Bone marrow (tissue), 2 donors: ENCODE measurements at places on chromosomes 2 and 18.

GRCh38 chr2:190180313-190181122 is 118.0 kb upstream of the MSTN start:
- no peak for DNase-seq

GRCh38 chr18:54382733-54383252 is 25.1 kb downstream of the C18orf54 start:
- no peak for DNase-seq

DNA sequence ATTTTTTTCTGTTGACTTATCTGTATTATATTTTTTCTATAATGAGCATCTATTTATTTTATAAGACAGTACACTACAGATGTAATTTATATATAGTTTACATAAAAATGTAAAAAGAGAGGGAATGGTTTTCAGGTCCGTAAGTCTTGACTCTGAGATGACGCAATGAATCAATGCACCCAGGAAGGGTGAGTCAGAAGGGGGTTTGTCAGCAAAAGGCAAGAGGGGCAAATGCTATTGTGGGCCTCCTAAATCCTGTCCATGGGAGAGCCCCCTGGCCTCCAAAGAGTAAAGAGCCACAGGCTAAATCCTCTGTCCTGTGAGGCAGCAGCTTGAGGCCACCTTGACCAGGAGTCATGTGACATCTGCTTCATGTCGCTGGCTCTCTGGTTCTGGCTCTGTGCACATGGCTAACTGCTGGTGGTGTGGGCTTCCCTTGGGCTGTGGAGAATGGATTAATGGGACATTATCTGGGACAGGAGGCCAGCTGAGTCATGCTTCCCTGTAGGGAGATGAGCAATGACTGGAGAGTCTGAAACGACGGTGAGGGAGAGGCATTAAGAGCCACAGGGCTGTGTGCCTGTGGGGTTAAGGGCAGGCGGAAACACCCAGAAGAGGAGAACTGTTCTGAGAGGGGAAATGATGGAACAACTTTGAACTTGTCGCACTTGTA is 22.8 kb upstream of the ASB18 start:
- no peak for DNase-seq

GRCh38 chr2:236308855-236309668 is 44.9 kb upstream of the ASB18 start:
- DNase-seq, result no peak

DNA sequence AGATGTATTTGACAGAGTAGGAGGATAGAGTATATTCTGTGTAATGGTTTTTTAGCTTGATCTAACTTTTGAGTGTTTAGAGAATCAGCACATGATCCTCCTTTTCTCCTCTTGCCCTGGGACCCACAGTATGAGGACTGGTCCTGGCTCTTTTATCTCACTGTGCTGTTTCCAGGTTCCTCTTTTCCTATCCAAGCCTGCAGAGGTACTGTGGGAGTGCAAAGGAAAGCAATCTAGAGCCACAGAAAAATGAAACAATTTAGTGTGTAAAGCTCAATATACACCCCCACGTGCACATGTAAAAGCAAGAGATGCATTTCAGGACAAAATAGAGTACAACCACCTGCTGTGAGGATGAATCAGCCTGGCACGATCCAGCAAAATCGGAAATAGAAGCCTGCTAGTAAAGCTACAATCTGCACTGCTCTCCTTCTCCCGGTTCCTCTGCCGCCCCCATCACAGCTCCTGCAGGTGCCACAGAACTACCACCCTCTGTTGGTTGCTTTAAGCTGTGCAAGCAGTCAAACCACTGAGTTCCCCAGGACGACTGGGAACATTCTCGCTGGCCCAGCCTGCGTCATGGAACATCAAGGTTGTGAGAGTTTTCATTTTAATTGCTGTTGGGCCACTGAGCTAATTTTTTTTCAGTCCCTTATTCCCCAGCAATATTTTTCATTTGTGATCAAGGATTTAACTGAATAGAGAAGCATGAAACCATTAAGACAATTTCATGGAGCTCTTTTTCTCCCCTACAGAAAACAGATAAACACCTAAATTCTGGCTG is 47.8 kb upstream of the MAPRE3 start:
- DNase-seq, result no peak

- no peak for DNase-seq
These were observed 18.8 kb upstream of the SH3RF3 start for GRCh38 chr2:109110170-109110569.

DNA sequence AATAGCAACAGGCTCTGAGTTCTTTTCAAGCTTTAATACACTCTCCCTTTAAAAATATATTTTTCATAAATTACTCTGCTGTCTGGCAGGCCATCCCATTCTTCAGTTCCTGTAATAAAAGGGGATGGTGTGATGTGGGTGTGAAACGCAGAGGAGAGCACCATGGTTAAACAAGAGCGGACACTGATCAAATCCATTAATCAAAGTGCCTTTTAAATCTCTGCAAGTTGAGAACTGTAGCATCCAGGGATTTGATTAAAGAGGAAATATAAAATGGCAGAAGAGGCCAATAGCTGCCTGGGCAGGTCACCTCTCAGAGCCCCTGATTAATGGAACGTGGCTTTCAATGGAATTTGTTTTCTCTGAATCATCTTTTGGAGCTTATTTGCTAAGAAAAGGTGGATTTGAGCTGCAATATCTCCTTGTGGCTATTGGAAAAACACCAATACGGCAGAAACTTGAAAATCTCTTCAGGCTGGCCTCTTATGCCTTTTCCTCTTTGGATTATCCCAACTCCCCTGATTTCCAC is 96.9 kb downstream of the ACTR3 start:
- DNase-seq, result no peak

- no peak for DNase-seq
These were observed 173.7 kb downstream of the CELF4 start for GRCh38 chr18:37391698-37392548.

GRCh38 chr2:67255933-67256615 is 141.1 kb upstream of the ETAA1 start:
- DNase-seq, result no peak

- no peak for DNase-seq
These were observed 402.7 kb downstream of the LRP1B start for GRCh38 chr2:141728142-141728541.

DNA sequence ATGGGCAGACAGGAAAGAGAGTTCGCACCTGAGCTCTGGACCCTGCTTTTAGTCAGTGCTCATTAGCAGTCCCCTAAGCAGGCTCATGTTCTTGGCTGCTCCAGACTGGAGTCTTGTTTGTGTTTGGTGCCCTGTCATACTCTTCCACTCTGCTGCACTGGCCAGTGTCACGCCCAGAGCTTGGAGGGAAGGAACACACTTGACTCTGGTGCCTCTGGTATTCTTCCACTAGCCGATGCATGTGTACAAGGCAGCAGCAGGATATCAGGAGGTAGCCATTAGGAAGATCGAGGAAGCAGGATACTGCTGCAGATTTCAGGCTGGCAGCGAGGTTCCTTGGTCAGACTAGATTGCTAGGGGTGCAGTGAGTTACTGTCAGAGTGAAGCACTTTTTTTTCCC is 81.4 kb upstream of the B3GNT2 start:
- no peak for DNase-seq

- no peak for DNase-seq
These were observed 3.2 kb downstream of the RPL37A start for GRCh38 chr2:216501854-216502253.

DNA sequence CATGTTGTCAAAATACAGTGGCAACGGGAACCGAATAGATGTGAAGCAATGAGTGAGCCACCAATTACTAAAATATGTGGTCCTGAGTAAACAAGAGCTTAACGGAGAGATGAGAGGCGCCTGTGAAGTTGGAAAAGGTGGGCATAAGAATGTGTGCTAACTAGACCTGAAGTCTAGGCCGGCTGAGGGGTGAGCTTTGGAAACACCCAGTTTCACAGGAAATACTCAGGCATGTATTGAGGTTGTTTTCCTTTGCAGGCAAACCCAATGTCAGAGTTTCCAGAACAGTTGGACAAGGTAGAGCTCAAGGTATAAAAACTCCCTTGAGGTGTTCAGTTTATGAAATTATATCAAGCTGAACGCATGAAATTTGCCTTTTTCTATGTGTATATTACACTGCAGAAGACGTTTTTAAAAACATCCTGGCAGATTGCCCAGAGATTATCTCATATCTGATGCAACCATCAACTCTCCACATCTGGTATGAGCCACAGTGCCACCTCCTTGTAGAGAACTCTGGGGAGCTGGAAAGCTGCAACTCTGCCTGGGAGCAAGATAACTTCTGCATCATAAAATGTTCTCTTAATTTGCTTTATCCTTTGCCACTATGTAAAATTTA is 3.9 kb upstream of the WDSUB1 start:
- no peak for DNase-seq
